ENCODE measurements at places on chromosomes 12 and 14.

- peak; percentile 26 for DNase-seq
Measured at GRCh38 chr12:31959701-31960391, 631 bp downstream of the RESF1 start.

DNA sequence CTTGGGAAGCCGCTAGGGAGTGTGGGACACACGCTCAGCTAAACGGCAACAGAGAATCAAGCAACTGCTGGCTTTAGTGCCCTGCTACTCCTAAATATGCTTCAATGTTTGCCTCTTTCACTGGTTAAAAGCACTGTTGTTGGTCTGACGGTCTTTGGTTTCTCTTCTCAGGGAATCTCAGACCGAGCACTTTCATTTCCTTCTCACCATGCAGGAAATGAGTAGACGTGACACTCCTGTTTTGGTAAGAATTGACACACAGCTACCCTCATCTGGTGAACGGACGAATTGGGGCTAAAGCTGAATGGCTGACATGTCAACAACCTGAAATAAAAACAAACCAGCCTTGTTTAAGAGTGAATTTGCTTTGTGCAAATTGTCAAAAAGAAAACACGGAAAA lies 57.5 kb upstream of the PIWIL1 start:
- DNase-seq, result no peak

- DNase-seq, result no peak
Measured at GRCh38 chr12:19010087-19010486, 119.4 kb upstream of the PLEKHA5 start.

DNA sequence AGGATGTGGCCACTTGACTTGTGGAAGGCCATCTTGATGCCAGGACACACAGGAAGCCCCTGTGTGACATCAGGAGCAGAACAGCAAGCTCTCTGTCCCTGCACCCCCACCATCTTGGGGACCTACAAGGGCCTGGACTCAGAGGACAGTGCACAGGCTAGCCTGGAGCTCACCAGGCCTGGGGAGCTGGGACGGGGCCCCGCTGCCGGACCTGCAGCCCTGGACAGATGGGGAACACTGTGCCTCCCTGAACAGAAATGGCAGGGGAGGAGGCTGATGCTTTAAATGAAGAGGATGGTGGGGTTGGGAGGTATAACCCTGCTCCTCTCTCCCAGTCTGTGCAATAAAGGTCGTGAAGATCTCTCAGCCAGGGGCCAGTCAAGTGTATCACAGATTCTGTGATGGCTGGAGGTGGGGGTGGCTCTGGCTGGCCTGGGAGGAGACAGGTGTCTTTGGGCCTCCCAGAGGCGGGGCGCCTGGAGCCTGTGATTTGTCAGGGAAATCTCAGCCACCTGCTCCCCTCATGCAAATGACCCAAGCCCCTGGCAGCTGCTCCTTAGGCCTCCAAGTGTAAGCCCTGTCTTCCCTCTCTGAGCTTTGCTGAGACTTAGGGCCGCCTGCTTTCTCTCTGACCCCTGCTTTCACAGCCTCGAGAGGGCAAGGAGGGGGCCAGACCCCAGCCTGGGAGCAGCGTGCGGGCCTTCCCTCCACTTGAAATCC lies 1.1 kb upstream of the GNB3 start:
- no peak for DNase-seq

DNA sequence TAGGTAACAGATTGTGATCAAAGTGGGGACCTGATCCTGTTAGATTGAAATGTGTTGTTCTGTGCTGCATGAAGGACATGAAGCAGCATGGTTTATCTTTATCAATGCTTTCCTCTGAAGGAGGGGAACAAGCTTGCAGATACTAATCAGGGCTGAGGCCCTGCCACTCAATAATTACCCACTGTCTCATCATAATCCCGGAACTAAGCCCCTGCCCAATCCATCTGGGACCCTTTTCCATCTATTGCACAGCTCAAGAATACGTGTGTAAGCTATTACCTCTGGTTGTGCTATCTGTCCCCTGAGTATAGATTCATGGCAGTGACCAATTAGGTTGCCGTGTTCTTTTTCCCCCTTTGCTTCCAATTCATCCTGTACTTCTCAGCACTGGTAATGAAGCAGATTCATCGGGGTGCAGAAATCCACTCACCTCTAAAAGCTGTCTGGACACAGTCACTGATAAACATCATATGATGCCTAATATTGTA lies 67.8 kb downstream of the OTX2 start:
- DNase-seq, result no peak

GRCh38 chr12:122966743-122967550 lies 684 bp upstream of the ABCB9 start:
- no peak for DNase-seq

DNA sequence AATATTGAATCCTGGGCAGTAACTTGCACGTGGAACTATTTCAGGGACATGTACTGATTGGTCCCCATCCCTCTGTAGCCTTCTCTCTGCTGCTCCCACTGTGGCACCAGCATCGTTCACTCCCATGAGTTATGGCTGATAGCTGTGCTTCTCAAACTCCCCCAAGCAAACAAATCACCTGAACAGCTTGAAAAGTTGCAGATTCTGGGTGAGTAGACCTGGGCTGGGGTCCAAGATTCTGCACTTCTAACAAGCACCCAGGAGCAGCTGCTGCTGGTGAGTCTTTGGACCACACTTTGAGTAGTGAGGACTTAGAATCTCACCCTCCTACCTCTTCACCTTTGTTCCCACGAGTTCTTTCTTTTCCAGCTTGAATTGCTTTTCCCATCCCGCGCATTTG lies 49.4 kb upstream of the ZFP36L1 start:
- DNase-seq, result no peak

- DNase-seq, result no peak
Measured at GRCh38 chr14:81834308-81834707, 300.7 kb upstream of the SEL1L start.

DNA sequence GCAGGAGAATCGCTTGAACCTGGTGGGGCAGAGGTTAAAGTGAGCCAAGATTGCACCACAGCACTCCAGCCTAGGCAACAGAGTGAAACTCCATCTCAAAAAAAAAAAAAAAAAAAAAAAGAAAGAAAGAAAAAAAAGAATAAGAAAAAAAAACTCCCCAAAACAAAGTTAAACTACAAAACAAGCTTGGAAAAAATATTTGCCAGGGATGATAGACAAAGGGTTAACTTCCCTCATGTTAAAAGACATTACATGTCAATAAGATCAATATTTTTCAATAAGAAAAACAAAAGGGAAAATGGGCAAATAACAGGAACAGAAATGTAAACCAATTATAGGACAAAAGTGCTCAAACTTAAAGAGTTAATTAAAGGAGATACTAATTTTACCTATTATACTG lies 26.4 kb upstream of the HIGD1C start:
- DNase-seq, result no peak

DNA sequence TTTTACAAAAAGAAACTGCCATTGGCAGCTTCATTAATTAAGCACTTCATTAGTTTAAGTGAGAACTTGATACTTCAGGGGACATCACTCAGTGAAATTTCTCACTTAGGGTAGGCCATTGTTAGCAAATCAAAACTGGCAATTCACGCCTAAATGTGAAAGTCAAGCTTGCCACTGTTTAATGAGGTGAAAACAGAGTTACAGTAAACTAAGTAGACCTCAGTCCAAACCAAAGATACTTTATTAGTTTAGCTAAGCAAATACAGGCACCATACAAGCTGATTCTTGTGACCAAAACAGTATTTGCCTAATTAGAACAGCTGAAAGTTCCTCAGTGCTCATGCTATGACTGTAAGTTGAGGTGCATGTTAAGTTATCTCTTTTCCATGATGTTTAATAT lies 176.5 kb upstream of the CPNE8 start:
- DNase-seq, result no peak

DNA sequence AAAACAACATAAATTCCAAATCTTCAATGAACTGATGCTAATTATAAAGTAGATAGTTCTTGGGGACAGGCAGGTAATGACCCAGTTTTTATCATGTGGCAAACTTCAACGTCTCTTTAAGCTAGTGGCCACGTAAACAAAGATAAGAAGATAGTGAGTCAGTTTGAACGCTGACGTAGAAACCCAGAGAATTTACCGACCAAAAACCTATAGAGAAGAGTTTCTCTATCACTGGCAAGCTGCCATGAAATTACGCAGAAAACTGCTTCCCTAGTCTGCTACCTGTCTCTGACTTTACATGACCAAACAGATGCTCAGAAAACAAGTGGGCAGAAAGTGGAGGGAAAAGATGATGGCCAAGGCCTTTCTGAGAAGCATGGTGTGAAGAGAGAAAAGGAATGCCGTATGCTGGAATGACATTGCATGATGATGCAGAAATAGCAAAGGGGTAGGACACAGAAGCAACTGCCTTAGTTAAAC lies 136.3 kb downstream of the ITPR2 start:
- DNase-seq, result no peak

DNA sequence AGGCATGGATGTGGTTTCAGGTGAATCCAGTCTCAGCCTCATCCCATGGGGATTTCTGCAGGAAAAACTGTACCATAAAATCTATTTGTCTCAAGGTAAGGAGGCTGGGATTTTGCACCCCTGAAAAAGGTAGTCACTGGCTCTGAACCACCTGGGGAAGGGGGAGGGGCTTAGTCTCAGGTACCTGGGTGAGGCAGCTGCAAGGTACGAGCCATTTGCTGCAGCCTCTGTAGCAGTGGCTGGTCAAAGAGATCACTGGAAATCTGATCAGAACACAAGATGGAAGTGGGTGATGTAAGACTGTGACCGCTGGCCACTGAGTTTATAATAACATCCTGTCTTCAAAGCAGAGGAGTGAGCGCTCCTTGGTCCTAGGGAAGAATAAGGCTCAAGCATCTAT lies 209.9 kb upstream of the NOS1 start:
- no peak for DNase-seq

DNA sequence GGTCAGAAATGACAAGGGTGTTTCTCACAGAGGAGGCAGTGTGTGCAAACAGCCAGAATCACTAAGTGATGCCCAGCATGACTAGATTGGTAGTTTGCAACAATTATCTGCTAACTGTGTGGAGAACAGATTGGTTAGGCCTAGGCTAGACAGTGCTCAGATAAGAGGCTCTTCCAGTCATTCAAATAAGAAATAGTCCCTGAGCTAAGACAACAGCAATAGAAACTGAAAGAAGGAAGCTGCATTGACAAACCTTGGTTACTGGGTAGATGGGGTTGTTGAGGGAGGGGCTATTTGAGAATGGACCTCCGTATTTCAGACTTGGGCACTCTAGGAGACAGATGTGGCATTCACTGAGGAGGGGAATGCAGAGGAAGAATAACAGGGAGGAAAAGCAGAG lies 255.0 kb upstream of the NPAS3 start:
- no peak for DNase-seq

DNA sequence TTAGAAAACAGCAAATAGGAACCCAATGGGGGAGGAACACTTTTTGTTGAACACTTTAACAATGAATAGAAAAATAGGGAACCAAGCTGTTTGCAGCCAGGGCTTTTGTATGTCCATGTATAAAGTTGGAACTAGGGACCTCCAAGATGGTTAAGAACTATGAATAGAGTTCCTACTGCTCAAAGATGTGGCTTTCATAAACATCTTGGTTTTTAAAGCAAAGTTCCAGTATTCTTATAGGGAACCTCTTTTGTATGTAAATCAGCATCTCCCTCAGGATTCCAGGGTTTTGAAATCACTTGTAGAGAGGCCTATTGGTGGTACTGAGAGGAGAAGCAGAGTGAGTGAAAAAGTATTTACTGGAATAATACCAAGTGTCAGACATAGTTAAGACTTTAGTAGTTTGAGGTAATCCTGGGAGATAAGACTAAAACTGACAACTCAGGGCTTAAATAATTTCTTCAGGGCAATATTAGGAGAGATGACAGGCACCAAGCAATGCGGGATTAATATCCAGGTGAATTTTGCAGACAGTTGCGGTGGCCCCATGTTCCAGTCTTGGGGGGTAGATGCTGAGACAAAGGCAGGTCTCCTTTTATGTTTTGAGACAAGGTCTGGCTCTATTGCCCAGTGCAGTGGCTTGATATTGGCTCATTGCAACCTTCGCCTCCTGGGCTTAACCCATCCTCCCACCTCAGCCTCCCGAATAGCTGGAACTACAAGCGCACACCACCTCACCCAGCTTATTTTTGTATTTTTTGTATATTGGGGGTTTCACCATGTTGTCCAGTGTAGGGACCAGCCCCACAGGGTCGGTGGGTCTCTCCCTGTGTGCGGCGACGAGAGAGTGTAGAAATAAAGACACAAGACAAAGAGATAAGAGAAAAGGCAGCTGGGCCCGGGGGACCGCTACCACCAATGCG lies 10.4 kb upstream of the EID3 start:
- DNase-seq, result no peak

DNA sequence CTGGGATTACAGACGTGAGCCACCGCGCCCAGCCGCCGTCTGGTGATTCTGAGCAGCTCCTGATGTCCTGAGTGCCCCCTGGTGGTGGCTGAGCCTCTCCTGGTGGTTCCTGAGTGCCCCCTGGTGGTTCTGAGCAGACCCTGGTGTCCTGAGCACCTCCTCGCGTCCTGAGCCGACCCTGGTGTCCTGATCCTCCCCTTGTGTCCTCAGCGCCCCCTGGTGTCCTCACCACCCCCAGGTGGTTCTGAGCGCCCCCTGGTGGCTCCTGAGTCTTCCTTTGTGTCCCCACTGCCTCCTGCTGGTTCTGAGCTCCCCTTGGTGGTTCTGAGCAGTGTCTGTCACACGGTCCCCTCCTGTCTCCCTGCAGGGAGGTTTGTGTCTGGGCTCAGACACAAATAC lies 1304.9 kb downstream of the TMEM121 start:
- no peak for DNase-seq

- no peak for DNase-seq
Measured at GRCh38 chr12:12230275-12230674, 36.6 kb downstream of the LRP6 start.

DNA sequence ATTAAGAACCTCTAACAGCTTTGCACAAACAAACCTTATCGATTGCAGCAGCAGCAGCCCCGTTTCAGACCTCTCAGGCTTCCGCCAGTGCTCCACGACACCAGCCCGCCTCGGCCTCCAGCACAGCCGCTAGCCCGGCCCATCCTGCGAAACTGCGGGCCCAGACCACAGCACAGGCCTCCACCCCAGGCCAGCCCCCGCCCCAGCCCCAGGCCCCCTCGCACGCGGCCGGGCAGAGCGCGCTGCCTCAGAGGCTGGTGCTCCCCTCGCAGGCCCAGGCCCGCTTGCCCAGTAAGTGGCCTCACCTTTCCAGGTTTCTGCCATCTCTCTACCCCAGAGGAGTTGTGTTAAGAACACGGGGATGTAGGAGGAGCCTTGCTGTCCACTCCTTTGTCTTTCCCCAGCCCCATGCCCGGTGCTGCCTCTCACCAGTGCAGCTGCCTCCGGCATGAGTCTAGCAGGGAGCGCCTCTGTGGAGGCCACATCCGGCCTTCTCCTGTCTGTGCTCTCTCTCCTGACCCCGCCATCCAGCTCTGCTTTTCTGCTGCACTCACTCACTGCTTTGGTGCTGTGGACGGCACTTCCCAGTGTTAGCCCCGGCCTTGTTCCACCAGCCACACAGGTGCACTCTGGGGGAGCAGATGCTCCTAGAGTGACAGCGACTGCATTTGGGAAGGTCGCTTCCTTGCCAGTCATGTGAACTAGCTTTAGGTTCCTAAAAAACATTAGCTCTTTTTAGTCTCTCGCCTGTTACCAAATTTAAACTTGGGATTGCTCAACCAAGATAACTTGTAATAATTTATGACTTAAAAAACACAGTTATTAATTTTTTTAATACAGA lies 71.5 kb downstream of the EP400 start:
- DNase-seq, result no peak
